ENCODE measurements at places on chromosomes 5 and 9.

DNA sequence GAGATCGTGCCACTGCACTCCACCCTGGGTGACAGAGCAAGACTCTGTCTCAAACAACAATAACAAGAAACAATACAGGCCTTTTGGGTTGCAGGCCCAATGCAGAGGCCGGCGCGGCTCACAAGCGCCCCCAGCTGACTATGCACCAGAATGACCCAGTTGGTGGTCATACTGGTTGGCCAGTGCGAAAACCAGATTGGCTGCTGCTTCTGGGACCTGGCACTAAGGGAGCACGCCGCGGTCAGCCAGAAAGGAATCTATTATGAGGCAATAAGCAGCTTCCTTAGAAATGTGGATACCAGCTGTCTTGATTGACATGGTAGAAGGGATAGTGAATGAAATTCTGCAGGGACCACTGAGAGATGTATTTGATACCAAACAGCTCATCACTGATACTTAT, 35.0 kb downstream of the RANBP17 start:
- DNase-seq: no peak

DNA sequence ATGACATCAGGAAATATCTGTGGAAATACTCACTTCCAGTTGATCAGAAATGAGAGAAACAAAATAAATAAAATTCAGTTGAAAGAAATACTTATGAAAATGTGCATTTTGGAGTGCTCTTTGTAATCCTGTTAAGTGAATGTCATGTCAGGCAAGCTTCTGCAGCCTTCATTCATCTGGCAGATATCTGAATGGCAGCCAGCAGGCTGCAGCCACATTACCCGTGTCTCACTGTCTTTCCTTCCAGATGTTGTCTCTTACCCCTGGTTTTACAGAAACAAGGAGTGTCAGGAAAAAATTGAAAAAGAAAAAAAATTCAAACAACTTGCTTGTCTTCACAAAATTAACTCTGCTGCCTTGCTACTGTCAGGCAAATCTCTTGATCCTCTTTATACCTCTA, 445.0 kb upstream of the RIOK2 start:
- DNase-seq: no peak

- no peak for DNase-seq
Measured at GRCh38 chr5:39624890-39625289, 200.1 kb upstream of the DAB2 start.

- no peak for DNase-seq
Measured at GRCh38 chr9:99818500-99818899, 3.2 kb upstream of the NR4A3 start.

DNA sequence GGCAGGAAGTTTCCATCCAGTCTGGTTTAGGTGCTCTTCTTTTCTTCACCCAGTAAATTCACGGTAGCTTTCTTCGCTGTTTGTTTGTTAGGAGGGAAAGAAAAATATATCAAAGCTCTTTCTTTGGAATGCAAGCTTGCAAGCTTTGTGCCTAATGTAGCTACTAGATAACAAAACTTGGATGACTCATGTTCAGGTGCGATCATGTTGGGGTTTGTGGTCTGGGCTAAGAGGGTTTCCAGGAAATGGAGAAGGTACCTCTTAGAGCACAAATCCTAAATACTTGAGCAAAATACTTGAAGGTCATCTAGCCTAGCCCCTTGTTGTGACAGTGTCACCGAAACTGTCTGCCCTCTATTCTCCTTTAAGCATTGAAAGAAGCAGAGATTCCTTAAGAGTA, 17.7 kb downstream of the SRP19 start:
- no peak for DNase-seq

GRCh38 chr5:127210042-127210441, 80.6 kb upstream of the MEGF10 start:
- peak; percentile 60 for DNase-seq

GRCh38 chr5:116502616-116503015, 72.0 kb downstream of the SEMA6A start:
- no peak for DNase-seq

DNA sequence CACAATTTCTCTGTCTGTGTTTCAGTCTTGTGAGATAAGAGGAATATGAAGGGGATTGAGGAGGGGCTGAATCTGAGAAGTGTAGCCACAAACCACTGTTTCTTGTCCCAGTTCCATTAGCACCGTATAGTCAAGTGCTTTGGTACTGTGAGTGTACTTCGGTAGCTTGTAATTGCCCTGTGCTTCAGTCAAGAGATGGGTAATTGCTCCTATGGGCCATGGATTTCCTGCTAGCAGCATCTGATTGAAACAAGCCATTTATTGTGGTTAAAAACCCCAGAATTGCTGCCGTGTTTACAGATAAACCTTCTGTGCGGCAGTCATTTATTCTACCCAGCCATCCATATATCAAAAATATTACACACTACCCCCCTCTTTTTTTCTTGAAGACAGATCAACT, 98.6 kb downstream of the MAT2B start:
- DNase-seq: no peak

GRCh38 chr5:74196233-74196632, 444.3 kb downstream of the ENC1 start:
- no peak for DNase-seq

DNA sequence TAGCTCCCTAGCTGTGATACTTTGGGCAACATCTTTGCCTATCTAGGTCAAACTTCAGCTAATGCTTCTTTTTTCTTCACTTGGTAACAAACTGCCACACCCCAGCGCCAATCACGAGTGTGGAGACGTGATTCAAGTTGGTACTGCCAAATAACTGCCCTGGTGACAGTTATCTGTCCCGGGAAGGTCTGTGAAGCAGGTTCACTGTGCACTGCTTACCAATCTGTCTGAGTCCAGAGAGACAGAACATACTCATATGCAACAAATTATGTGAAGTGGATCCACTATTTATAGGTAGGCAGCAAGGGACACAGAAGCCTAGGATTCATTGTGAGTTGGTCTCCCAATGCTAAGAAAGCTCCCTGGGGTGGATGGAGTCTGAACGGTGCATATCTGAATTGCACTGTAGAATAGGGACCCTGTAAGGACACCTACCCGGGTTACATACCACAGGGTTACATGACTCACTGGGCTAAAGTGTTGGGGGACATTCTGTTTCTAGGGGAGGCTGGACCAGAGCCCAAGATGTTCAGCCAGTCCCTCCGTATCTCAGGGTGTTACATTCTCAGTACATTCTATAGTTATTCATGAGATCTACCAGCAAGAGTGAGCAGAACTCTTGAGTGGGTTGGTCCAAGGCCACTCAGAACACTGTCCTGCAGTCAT, 95.4 kb upstream of the STC2 start:
- DNase-seq: no peak

DNA sequence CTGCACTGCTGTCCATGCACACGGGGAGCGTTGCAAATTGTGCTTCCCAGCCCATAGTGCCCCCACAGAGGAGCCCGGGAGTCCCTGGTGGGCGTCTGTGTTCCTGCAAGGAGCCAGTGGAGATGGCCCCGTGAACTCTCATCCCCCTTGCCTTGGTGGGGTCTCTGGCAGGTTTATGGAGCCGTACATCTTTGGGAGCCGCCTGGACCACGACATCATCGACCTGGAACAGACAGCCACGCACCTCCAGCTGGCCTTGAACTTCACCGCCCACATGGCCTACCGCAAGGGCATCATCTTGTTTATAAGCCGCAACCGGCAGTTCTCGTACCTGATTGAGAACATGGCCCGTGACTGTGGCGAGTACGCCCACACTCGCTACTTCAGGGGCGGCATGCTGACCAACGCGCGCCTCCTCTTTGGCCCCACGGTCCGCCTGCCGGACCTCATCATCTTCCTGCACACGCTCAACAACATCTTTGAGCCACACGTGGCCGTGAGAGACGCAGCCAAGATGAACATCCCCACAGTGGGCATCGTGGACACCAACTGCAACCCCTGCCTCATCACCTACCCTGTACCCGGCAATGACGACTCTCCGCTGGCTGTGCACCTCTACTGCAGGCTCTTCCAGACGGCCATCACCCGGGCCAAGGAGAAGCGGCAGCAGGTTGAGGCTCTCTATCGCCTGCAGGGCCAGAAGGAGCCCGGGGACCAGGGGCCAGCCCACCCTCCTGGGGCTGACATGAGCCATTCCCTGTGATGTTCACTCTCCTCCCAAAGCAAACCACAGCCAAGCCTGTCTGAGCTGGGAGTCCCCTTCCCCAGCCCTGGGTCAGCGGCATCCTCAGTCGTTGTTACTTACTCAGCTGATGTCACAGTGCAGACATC, 3.1 kb downstream of the MRPS2 start:
- no peak for DNase-seq

- DNase-seq: no peak
Measured at GRCh38 chr5:138639326-138639725, 64.1 kb upstream of the HSPA9 start.

- no peak for DNase-seq
Measured at GRCh38 chr5:9479990-9480389, 65.9 kb downstream of the SEMA5A start.

DNA sequence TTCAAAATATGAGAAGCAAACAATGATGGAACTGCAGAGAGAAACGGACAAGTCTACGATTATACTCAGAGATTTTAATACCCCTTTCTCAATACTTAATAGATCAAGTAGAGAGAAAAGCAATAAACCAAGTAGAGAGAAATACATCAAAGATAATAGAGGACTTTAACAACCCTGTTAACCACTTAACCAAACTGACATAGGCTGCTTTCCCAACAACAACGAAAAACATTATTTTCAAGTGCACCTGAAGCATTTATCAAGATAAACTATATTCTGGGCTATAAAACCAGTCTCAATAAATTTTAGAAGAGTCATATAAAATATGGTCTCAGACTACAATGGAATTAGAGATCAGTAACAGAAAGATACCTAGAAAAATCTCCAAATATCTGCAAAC, 67.4 kb downstream of the GNAQ start:
- no peak for DNase-seq

- no peak for DNase-seq
Measured at GRCh38 chr5:172860520-172861443, 26.7 kb downstream of the ERGIC1 start.

- no peak for DNase-seq
Measured at GRCh38 chr9:127033789-127034188, 88.6 kb downstream of the ANGPTL2 start.

GRCh38 chr9:120714846-120715388, 647 bp upstream of the MEGF9 start:
- DNase-seq: no peak

DNA sequence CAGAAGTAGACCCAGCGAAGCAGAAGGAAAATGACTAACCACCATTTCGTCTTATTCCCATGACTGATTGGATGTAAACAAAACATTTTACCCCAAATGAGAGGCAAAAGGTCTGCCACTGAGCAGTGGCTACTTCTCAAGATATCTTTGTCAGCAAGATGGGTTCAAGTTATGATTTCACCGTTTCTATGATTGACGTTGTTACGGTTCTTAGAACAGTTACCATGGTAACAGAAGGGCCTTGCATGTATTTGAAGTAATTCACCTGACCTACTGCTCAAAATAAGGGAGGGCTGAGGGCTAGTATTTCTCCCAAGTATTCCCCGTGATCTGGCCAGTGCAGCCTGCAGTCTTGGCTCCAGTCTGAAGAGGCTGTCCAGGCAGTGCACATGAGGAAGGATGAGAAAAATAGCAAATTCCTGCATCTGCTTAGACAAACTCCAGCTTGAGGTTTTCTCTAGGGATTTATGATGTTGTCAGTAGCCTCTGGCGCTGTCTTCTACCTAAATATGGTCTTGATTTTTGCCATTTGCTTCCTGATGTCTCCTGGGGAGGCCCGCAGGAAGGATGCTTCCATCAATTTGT, 372.7 kb downstream of the TMEM38B start:
- DNase-seq: no peak

- no peak for DNase-seq
Measured at GRCh38 chr5:103333376-103333775, 74.8 kb downstream of the MACIR start.

GRCh38 chr5:150017226-150018005, 16.9 kb downstream of the HMGXB3 start:
- DNase-seq: no peak

DNA sequence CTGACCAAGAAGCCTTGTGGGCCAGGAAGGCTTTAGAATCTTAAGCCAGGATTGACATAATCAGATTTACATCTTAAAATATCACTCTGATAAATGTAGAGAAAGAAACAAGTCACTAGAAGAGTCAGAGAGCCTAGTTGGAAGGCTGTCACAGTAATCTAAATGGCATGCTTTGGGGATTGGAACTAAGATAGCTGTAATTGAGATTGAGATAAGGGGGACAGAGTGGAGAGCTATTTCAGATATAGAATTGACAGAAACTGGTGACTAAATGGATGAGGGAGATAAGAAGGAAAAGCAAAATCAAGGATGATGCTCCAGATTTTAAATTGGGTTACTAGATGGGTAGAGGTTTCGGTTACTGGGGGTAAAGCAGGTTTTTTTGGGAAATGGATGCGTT, 100.5 kb downstream of the XRCC4 start:
- DNase-seq: no peak

DNA sequence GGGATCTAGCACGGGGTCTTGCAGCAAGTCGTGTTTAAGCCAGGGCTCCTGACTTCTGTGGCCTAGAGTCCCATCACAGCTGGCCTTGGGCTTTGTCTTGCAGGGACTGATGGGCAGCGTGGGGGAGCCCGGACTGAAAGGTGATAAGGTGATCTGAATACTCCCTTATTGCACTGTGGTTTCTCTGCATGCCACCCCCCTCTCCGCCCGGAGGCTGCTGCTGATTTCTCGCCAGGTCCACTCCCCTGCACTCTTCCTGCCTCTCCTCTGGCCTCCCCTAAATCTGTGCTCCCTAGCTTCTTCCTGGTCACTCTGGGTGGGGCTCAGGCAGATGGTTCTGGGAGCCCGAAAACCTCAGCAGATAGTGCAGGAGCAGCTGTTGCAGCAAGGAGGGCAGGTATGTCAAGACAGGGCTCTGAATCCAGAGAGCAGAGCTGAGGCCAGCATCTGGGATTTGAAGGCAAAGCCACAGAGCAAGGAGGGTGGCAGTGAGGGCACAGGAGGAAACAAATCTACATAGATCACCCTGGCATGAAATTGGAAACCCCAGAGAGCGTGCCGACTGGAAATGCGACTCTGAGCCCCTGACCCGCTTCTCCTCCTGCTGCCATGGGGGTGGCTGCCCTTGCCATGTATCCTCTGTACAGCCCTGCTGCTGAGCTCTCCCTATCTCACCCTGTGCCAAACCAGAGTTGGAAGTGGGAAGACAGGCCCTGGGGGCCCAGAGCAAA, 76.5 kb downstream of the COL27A1 start:
- DNase-seq: no peak

GRCh38 chr9:133892193-133892920, 99.8 kb downstream of the VAV2 start:
- no peak for DNase-seq

- no peak for DNase-seq
Measured at GRCh38 chr5:134758176-134758503, 439 bp upstream of the DDX46 start.

DNA sequence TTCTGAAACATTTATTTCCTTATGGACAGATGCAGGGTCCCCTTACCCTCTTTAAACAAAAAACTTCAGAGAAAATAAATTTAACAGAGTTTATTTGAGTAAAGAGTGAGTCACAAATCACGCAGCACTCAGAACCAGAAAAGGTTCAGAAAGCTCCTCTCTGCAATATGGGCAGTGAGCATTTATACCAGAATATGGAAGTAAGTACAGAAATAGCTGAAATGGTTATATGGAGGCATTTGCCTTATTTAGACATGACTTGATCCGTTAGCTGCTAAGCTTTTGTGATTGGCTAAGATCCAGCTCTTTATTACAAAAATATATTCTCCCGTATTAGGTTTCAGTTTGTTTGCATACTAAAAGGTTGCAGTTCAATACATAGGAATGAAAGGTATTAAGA, 1554.1 kb downstream of the EFNA5 start:
- DNase-seq: no peak
